WERI-Rb-1 (cell line): ENCODE measurements at places on chromosomes 2 and 18.

GRCh38 chr2:68771211-68771751 is 36.7 kb downstream of the ARHGAP25 start:
- DNase-seq = no peak

DNA sequence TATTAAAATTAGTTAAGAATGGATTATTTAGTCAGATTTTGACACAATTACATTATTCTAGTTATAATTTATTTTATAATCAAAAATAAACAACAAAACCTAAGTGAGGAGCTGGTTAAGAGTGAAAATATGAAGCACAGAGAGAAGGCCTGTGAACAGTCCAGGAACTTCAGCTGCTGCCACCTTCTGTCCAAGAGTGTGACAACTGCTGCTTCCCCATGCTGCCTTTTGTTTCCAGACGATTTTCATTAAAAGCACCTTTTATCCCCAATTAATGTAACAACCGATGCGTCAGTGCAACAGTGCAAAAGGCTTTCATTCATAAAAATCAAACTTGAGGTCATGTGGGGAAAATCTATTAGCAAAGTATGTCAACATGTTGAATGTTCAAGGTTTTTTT is 363.6 kb downstream of the CTNNA2 start:
- peak; percentile 44 for DNase-seq

GRCh38 chr2:139964721-139965440 is 1184.7 kb upstream of the NXPH2 start:
- no peak for DNase-seq

DNA sequence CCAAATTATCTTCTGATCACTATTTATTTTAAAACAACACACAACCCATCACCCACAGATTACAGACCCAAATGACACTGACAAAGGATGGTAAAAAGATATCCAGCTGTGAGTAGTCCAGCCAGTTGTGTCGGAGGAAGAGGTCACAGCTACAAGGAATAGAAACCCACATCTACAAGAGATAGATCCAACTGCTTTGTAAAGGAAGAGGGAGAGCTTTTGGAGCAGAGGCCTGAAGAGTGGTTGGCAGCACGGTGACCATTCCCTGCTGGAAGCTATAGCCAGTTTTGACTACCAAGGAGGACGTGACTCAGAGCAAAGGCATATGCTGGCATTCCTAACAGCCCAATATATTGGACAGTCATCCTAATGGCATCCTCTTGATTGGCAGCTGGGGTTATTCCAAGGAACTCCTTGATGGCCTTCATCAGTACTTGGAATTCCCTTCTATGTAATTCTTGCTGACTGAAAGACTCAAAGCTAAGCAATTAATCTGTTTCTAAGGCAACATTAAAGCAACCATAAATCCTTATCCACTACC is 17.1 kb downstream of the SLC8A1 start:
- DNase-seq = no peak

- DNase-seq = no peak
Measured at GRCh38 chr18:30440351-30440750, 602.2 kb downstream of the DSC3 start.
